GM18507 (cell line): ENCODE measurements at places on chromosomes 12 and 14.

DNA sequence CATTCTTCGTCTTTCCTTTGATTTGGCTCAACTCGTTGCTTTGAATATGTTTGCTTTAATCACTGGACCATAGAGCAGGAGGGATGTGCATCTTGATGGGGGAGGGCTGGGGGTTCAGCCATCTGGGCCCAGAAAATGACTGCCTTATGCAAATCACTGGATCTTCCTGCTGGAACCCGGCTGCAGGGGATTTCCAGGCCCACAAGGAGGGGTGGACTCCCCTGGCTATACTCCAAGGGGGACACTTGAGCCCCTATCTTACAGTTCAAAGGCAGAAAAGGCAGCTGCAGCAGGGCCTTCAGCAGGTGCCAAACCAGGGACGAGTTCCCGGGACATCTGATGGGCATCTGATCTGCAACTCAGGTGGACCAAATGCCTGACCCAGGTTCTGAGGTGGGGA, 122.5 kb downstream of the DICER1 start:
- DNase-seq = no peak

DNA sequence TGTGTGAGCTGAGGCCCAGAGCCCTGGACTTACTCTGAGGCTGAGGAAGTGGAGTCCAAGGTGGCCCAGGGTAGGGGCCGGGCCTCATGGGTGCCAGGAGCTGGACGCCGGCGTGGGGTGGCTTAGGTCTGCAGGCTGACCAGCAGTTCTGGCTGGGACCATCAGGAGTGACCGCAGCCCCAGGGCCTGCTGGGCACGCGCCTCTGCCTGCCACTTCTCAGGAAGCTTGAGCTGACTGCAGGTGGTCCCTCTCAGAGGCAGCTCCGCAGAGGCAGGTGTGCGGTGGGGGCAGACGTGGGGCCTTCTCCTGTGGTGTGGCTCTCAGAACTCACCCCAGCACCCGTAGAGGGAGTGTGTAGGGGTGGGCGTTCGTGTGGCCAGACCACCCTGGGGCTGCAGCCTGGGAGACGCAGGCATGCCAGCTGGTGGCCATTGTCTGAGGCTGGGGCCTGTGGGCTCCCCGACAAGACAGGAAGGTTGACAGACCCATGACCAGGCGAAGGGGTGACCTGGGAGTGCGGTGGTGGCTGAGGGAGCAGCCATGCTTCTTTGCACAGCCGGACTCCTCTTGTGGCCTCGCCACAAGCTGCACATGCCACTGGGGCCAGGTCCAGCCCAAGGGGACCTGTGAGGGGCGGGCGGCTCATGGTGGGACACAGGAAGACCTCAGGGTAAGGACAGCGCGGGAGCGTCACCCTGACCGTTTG, 40.0 kb upstream of the TEX22 start:
- no peak for DNase-seq

DNA sequence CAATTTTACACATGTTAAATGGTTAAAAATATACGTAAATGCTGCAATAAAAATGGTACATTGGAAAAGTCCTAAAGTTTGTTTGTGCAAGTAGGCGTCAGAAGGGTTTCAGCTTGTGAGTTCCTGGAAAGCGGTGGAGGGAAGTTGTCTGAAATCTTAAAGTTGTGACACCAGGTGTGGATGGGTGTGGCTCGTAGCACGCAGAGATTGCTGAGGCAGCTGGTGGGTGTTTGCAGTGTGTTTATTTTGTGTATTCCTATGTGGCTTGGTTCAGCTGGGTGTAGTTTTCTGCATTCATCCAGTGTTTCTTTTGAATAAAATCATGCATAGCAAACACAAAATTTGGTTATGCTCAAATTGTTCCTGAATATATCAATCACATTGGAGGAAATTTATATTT, 136.8 kb upstream of the TBX3 start:
- DNase-seq = no peak

GRCh38 chr12:24778486-24779304, 170.2 kb downstream of the BCAT1 start:
- DNase-seq = no peak

- no peak for DNase-seq
Observed at GRCh38 chr12:70759161-70759918, 122.1 kb upstream of the PTPRB start.

DNA sequence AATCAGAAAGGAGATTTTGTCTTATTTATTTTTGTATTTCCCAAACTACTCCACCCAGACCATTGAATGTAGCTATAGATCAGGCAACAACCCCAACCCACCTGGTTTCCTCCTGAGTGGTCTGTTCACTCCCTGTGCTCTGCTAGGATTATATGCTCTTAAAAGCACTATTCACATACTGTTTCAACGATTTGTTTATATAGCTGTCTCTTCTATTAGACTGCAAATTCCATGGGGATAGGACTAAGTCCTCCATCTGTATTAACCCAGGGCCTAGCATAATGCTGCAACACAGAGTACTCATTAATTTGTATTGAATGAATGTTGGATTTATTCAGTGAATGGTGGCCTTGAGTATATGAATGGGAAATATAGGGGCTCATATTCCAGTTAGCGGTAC, 307.6 kb downstream of the RAD51B start:
- DNase-seq = no peak

GRCh38 chr12:1655225-1655788, 26.3 kb downstream of the WNT5B start:
- DNase-seq = no peak

DNA sequence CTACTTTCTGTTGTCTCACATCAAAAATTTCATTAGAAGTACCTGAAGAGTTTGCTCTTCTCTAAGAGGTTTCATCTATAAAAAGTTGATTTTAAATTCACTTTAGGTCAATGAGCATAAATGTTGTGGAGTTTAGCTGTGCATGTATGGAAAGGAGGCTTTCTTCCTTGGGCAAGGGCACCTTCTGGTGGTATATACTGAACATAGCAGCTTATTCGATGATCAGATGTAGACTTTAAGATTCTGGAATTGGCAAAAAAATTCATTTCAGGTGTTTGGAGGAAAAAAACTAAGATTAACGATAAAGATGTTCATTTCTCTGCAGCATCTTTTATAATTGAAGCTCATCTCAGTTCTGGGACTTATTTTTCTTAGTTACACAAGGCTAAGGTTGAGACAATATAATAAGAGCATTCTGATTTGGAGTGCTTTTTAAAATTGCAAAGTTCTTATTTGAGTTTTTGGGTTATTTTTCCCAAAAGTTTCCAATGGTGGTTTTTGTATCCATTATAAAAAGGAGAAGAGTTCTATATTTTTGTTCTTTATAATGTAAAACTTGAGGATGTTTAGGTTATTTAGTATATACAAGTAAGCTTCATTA, 46.8 kb downstream of the TMEM117 start:
- DNase-seq = peak; percentile 12

GRCh38 chr14:75165586-75166391, 10.6 kb downstream of the TMED10 start:
- DNase-seq = no peak

- no peak for DNase-seq
Observed at GRCh38 chr12:51196547-51196946, 21.3 kb downstream of the POU6F1 start.

GRCh38 chr12:76782526-76782925, 18.6 kb downstream of the ZDHHC17 start:
- no peak for DNase-seq

- no peak for DNase-seq
Observed at GRCh38 chr14:94717808-94718207, 52.1 kb downstream of the GSC start.

DNA sequence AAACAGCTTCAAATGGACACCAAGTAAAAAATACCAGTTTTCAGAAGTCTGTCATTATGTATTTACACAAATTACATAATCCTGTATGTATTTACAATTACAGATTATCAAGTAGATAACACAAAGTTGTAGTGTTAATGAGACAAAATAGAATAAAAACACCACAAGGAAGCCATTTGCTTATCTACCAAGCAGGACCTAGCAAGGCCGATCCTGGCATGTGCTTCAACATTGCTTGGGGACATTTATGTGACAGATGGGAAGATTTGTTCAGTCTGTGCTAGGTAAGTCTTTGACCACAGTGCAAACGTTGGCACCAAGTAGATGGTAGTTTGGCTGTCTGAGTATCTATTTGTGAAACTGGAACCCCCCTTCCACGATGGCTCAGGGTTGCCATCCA, 35.8 kb downstream of the BCAT1 start:
- no peak for DNase-seq

DNA sequence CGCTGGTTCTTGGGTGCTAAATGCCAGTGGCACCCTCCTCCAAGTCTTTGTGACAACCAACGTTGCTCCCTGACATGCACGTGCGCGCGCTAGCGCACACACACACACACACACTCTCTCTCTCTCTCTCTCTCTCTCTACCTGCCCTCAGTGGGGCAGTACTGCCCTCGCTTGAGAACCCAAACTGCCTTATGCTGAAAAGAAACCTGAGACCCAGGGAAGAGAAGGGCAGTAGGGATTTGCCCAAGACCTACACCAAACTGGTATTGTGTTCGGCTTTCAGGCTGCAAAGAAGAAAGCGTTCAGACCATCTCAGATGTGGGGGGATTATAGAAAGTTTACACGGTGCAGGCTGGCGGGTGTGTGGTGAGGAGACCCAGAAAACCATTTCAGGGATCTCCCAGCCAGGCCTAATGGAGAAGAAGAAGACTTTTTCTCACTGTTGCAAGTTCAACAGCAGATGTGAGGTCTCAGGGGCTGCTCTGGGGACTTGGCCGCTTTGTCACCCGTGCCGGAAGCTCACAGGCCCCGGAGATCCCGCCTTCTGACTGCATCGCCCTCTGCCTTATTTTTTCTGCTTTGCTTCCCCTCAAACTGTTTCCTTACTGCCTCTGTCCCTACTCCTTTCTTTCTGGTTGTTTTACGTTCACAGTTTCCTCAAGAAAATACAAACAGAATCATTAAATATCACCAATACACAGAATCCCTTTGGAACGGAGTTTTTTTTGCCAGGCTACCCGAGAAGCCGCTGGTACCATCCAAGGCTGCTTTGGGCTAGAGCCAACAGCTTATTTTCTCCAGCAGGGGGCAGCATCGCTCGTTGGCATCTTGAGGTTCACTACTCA, 82.4 kb downstream of the PPM1A start:
- peak; percentile 39 for DNase-seq

DNA sequence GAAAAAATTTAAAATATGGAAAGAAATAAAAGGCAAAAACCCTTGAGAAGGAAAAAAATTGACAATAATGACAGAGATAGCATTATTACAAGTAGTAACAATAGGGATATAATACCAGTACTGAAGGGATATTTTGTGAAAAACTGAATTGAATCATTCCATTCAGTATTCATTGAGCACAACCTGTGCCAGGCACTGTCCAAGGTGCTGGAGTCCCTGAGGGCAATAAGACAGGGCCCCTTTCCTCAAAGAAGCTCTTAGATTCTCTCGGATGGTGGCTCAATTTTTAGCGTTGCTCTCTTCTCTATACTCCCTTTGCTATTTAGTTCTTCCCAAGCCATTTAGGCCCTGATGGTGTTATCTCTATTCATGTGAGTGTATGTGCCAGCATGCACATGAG, 34.3 kb upstream of the GAS2L3 start:
- DNase-seq = no peak

- DNase-seq = no peak
Observed at GRCh38 chr12:4137015-4137414, 136.5 kb upstream of the CCND2 start.

DNA sequence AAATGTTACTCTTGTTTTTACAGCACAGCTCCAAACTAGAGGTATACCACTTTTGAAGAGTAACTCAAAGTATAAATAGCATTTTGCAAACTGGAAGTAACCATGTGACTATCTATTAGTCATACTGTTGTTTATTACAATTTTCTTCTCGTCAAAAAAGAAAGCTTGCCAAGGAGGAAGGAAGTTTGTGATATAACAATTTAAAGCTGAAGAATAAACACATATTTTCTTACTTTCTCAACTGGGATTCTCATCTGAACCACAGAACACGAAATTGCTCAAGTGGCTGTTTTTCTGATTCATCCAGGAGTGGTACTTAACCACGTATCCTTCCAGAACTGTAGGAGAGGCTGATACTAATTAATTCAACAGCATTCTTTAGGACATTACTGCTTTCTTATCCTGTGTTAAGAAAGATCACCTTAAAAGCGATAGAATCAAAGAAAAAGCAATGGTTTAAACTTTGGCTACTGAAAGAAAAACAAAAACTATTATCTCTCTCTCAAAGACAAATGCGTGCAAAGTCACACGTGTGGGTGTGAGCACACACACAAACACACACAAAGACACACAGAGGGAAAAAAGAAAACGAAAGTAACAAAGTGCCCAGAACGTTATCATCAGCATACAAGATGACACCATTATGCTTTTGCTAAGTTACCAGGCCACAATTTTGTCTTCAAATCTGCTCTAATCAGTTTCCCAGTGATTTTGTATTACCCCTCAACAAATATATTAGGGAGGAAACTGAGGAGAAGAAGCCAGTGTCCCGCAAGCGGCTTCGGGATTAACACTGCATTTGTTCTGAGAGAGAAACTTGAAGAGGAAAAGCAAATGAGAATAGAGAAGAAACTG, at the start of gene CLEC2B:
Gene CLEC2B (minus strand): TSS at position 48 of the 855 bp plus-strand sequence.
- no peak for DNase-seq
